Activated CD4-positive, alpha-beta T cell treated with anti-CD3 and anti-CD28 coated beads for 48 hours (primary cell): ENCODE measurements at places on chromosomes 6 and 20.
A peak's percentile ranks its signal among the peaks of the same experiment; 100 is the strongest.

- DNase-seq: no peak
Observed at GRCh38 chr6:168499045-168499650, 58.2 kb downstream of the SMOC2 start.

DNA sequence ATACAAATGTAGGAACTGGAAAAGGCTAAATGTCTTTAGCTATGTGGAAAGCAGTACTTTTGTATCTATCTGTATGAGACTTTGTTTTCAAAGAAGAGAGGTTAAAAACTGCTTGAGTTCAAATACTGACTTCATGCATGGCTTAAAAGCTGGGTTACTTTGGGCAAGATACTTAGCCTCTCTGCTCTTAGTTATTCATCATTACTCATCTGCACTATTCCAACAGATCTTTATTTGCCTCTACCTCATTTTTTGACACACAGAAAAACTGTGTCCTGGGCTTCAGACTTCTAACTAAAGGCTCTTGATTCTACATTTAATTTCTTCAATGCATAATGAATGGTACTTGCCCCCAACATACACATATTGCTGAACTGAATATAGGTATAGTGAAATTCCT lies 114.8 kb downstream of the DST start:
- DNase-seq: no peak

DNA sequence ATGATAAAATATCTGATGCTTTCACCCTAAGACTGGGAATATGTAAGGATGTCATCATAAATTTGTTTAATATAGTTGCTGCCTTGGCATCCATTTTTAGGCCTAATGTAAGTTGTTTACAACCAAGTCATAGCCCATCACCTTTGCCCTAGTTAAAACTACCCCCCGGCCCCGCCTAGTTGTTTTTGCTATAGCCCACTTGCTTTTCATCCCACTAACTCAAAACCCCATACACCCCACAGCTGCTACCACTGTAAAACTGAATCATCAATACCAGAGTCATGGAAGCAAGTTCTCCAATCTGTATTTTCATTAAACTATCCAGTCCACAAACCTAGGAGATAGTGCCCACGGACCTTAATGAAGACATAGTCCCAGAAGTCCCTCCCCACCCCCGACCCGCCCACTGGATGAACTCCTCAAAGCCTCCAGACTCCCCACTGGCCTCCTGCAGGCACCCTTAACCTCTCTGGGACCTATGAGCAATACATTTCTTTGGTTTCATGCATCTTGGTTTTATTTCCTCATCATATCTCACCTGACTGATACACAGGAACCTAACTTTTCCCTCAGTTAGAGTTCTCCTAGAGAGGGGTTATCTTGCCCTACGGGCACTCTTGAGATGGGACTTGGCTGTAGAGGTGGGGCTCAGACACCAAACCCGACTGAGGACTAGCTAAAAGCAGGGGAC lies 12.5 kb upstream of the ZDHHC14 start:
- peak; percentile 25 for DNase-seq

- no peak for DNase-seq
Observed at GRCh38 chr6:63868351-63868750, 232.7 kb downstream of the PHF3 start.

GRCh38 chr6:136609873-136610706 lies 59.9 kb upstream of the MAP7 start:
- no peak for DNase-seq
